ENCODE measurements at places on chromosomes 5 and 9.

GRCh38 chr5:38008198-38008597, 168.4 kb upstream of the GDNF start:
- DNase-seq, result no peak

- no peak for DNase-seq
Measured at GRCh38 chr9:113542741-113543140, 79.2 kb downstream of the RGS3 start.

GRCh38 chr9:131657037-131657377, 82.9 kb downstream of the RAPGEF1 start:
- DNase-seq, result no peak

GRCh38 chr9:27445688-27446087, 78.4 kb upstream of the IFNK start:
- DNase-seq, result no peak

DNA sequence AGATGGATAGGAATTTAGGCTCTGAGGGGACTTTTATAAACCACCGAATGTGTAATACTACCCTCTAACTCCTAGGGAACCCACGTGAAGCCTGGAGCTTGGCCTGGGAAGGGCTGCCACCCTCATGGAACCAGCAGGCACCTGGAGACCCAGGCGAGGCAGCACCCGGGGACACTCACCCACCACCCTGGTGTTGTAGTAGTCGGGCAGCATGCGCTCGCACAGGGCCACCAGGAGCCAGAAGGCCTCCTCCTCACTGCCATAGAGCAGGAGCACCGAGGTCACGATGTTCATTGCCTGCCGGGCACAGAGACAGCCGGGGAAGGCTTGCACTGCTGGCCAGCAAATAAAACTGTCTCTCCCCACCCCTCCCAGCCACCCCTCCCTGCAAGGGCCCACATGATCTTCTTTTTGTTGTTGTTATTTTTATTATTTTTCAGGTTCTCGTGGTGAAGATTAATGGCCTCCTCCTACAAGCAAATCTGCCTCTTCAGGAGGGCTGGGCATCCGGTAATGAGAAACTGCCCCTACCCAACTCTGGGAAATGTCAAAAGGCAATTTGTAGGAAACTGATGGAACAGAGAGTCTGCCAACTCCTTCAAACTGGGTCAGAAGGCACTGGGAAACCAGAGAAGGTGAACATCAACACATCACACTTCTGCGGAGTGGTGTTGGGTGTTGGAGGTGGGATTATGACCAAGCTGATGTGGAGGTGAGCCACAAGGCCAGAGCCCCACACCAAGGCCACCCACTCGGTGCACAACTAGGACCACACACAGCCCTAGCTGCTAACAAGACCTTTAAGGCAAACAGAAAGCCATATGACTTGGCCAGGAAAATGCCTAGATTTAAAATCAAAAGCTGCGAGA, 17.4 kb upstream of the MRNIP start:
- no peak for DNase-seq

- DNase-seq, result no peak
Measured at GRCh38 chr9:3972687-3973086, 327.2 kb downstream of the GLIS3 start.

GRCh38 chr5:37575541-37576489, 196.7 kb downstream of the WDR70 start:
- DNase-seq, result no peak

DNA sequence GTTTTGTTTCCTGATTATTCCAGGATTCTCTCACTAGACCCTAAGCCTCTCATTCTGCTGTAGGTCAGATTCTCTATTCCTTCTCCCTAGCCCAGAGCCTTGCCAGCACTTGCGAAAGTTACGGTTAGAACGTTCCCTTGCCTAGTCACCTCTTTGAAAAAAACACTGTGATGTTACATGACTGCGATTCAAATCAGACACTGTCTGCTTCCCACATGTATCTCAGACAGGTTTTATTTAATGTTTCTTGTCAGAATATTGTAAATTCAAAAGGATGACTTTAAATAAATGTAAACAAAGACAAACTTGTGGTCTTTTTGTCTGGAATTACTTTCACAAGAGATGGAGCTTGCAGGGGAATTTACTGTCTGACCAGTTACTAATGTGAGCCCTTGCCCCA, 116.5 kb upstream of the OTULINL start:
- DNase-seq, result no peak

- peak; percentile 21 for DNase-seq
Measured at GRCh38 chr5:81849770-81850367, 99.0 kb upstream of the SSBP2 start.

- DNase-seq, result no peak
Measured at GRCh38 chr5:154577416-154577815, 99.4 kb upstream of the HAND1 start.

GRCh38 chr5:141878186-141878710, at the start of gene PCDH1:
Gene PCDH1 (minus strand): TSS chr5:141878410. CDS start chr5:141878262, 148 bp downstream.
- peak; percentile 87 for DNase-seq

DNA sequence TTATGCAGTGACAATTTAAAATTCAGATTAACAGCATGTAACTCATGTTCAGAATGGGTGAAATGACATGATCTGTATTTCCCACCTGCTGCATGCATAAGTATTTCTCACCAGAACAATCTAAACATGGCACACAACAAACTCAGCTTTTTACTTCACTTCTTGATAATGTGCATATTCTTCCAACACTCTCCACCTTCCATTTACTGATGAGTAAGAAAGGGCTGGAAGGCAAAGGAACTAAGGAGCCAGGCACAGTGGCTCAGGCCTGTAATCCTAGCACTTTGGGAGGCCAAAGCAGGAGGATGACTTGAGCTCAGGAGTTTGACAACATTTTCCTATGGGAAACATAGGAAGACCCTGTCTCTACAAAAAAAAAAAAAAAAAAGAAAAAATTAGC, 35.8 kb upstream of the SAP30L start:
- DNase-seq, result no peak

- DNase-seq, result no peak
Measured at GRCh38 chr5:65203746-65204145, 278.0 kb downstream of the ADAMTS6 start.

DNA sequence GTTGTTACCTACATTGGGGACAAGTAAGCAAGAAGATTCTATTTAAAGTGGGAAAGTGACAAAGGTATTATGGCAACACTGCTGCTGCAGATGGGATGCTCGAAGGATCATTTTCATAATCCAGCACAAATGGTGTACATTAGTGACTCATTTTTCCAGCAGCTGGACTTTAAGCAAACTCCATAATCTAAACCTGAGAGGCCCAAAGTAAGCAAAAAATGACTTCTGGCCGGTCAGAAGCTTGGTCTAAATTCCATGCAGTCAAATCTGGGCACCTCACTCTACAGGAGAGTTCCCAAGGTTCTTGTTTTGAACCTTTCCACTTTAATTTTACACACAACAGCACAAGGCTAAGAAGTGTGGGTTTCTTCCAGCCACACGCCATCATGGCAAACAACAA, 43.6 kb upstream of the TRAF1 start:
- no peak for DNase-seq

DNA sequence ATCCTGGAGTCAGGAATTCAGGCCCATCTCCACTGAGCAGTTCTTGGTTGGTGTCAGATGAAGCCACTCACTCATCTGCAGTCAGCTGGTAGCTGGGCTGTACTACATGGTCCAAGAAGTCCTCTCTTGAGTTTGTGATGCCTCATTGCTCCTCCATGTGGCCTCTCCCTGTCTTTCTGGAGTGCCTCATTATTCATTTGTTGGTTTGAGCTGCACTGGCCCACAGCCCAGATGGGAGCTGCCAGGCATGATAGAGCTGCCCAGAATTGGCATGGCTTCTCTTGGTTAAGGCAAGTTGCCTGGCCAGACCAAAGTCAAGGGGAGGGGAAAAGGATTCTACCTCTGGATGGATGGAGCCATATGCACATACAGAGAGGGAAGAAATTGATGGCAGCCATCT, 8.0 kb downstream of the PTCD2 start:
- DNase-seq, result peak; percentile 94

- DNase-seq, result no peak
Measured at GRCh38 chr5:26121338-26121737, 917.0 kb downstream of the CDH9 start.

DNA sequence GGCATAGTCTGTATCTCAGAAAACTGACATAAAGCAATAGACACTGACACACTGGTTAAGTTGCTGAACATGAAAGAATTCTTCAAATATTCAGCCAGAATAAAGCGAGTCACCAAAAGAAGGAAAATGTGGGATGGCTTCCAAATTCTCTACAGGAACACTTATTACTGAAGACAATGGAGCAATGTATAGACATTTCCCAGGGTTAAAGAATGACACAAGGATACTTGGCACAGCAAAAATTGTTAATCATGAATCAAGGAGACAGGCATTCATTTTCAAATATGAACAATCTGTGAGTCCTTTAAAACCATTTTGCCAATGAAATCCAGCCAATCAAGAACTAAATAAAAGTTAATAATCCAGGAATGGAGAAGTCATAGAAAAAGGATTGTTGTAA, 92.5 kb downstream of the MTX3 start:
- no peak for DNase-seq

DNA sequence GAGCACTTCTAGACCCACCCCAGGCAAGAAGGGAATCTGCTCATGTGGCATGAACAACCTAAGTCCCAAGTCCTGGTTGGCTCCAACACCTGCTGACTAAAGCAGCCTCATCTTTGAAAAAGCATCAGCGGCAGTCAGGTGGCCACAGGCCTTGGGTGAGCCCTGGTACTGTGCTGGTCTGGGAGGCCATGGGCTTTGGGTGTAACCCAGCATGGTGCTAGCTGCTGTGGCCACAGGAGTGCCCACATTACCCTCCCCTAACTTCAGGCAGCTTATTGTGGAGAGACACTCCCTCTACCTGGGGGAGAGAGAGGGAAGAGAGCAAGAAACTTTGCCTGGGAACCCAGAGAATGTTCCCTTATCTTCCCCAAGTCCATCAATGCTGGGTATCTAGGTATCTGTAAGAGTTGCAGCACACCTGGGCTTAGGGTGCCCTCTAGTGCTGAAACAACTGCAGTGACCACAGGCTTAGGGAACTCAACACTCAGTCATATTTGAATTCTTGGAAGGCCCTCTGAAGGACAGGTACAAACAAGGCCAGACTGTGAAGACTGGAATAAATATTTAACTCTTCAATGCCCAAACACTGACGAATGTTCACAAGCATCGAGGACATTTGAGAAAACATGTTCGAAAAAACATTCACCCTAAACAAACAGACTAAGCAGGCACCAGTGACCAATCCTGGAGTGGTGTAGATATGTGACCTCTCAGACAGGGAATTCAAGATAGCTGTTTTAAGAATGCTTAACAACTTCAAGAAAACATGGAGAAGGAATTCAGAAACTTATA, 69.9 kb upstream of the OR2K2 start:
- no peak for DNase-seq

DNA sequence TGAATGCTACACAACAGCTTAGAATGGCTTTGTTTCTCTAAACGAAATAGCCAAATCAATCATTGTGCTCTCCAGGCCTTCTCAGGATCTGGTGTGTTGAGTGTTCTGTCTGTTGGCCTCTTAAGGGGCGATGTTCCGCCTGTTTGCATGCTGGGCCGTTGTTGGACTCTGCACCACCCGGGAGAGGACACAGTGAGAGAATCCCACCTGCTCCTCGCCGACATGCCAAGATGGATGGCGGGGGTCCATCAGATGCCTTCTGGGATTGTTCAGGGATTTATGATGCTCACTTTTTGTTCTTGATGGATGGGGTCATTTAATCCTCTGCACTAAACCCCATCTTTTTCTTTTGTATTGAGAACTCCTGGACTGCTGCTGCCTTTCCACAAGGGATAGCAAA, 159.9 kb downstream of the NTRK2 start:
- DNase-seq, result no peak

DNA sequence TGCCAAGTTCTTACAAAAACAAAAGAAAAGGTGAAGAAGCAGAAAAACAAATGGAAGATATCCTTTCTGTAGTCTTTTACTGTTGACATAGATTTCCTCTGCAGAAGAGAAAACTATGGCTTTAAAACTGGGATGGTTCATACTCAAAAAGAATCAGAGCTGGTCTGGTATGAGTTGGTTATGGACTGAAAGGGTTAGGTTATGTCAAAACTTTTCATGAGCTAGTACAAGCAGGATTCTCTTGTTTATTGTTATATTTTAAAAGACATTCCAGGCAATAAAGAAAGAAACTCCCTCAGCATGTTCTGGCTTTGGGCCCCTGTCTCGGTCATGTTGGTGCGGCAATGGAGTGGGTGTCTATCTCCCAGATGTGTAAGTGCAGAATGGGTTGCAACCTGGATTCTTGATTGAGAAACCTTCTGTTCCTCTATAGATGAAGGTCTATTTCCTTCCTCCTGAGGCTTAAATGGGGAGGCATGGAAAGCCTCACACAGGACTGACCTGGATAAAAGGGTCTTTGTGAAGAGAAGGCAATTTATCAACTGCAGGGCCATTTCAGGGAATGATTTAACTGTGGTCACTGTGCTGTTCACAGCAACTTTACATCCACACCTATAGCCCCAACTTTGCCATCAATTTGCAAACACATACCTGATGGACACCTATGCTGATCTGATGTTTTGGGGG, 209.6 kb upstream of the TNC start:
- no peak for DNase-seq

All from G401 (cell line).